ENCODE measurements at places on chromosomes 11 and 22.

GRCh38 chr11:7892059-7892699, 38.9 kb downstream of the OR10A6 start:
- DNase-seq = no peak

DNA sequence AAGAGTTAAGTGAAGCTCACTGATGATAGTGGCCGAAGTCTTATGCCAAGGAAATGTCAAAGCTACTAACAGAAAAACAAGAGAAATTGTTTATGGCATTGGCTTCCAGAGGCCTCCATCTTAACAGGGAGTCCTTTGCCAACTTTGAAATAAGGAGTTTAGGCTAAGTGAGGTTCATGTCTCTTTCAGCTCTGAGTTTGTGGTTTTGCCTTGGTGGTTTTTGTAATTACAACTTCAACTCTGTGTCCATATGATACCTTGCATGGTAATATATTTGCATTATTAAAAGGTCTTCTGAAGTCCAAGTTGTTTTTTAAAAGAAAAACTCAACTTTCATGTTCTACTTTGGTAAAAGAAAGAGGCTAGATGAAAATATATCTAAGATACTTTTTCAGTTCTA, 31.4 kb upstream of the ANO5 start:
- no peak for DNase-seq

GRCh38 chr11:72144807-72145565, 9.5 kb downstream of the FOLR3 start:
- DNase-seq = no peak

- no peak for DNase-seq
Measured at GRCh38 chr11:93652679-93653078, 8.8 kb upstream of the CEP295 start.

- no peak for DNase-seq
Measured at GRCh38 chr22:42380769-42381551, 51.2 kb downstream of the NFAM1 start.

- DNase-seq = no peak
Measured at GRCh38 chr22:46040471-46041465, 63.8 kb upstream of the WNT7B start.

DNA sequence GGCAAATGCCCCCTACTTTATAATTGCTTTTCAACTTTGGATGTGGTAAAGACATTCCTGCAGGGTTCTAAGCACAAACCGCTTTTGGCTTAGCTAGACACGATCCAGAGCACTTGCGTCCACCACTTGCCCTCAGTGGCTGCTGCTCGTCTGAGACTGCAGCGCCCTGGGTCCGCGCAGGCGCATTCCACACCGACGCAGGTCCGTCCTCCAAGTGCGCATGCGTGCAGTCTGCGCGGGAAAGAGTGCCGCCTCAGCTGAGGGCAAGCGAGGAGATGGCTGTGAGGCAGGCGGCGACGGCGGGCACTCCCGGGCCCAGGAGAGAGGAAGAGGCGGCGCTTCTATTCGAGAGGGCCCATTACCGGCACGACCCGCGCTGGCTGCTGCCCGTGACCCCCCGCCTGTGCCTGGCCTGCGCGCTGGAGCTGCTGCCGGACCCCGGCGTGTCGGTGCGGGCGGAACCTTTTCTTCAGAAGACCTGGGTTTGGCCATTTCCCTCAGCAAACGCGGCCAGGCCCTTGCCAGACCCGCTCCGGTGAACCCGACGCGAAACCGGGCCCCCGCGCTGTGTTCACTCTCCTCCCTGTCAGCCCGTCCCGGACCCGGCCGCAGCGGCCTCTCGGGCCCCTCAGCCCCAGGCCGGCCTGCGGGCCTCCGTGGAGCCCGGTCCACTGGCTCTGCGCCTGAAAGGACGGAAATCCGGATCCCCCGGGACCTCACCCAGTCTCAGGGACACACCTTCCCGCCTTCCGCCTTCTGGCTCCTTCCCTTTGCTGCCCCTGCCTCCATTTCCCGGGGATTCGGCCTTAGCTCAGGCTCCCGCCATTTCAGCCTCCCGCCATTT, at the start of gene MEI1:
Gene MEI1 (plus strand): TSS at position 240 of the 844 bp plus-strand sequence. CDS start 36 bp downstream, at position 276.
- DNase-seq = no peak

DNA sequence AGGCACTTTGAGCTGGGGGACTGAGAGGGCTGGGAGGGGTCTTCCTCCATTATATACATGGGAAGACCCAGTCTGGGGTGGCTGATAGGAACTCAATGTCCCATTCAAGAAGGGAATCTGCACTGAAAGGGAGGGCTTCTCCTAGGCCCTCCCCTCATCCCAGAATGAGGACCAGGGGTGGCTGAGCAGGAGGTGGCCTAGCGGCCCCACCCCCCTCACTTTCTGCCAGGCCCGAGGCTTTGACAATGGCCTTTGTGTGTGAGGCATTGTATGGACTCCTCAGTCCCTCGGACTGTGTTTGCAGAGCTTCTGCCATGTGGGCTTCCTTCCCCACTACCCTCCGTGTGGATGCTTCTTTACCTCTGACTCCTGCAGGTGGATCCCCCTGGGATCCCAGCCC, 65.7 kb downstream of the NECTIN1 start:
- no peak for DNase-seq

DNA sequence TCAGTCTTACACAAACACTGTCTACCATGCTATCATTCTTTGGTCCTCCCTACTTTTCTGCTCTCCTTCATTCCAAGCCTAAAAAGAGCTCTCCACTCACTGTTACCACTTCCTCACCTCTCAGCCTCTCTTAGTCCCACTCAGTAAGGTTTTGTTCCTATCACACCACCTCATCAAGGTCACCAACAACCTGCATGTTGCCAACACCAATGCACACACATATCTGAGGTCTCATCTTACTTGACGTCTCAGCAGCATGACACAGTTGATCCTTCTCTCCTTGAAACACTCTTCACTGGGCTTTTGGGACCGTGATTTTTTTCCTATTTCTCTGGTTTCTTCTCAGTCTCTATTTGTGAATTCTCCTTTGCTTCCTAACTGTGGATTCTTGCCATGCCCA, 8.1 kb downstream of the PISD start:
- DNase-seq = no peak

DNA sequence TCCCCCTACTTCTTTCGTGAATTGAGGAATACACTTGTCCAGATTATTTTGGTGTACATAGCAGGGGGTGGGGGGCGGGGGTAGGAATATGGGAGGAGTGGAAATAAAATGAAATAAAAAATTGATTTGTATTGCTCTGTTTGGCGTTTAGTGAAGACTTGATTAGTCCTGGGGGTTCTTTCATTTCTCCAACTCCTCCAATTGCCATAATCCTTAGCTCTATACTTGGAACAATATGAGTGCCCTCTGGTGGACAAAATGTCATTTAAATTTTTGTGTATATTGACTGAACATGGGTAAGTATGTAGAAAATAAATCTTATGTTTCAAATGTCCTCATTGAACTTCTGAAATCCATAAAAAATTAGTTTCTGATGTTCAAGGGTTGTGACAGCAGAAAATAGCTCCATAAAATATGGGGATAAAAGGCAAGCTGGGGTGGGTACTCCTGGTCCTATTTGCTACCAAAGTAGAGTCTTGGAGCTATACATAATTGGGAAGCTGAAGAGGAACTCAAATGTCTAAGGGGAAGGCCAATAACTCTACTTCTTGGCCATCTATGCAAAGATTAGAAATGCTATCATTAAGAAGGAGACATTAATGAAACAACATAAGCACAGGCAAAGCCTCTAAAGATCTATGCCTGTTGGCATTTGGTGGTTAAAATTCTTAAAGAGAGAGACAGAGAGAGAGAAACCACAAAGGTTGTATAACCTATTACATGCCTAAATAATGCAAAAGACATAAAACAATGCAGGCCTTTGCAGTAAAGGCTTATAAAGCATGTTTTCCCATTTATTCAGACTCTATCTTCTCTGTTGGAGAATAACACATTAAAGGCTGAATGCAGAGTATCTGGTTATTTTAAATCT, 421.6 kb downstream of the METTL15 start:
- DNase-seq = no peak

DNA sequence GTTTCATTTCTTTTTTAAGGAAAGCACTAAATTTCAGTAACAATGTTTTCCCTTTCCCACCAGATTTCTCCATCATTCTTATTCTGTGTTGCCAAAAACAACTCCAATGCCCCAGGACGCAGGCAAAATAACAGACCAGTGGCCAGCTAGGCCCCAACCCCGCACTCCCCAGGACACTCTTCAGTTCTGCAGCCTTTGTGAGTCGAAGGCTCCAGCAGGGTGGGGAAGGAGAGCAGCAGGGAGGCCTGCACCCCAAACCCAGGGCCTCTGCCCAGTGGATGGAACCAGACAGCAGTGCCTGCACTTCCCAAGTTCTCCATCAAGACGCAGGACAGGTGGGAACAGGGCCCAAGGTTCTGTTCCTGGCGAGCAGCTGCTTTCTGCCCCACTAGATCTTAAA, 34.4 kb downstream of the PPP2R1B start:
- no peak for DNase-seq

DNA sequence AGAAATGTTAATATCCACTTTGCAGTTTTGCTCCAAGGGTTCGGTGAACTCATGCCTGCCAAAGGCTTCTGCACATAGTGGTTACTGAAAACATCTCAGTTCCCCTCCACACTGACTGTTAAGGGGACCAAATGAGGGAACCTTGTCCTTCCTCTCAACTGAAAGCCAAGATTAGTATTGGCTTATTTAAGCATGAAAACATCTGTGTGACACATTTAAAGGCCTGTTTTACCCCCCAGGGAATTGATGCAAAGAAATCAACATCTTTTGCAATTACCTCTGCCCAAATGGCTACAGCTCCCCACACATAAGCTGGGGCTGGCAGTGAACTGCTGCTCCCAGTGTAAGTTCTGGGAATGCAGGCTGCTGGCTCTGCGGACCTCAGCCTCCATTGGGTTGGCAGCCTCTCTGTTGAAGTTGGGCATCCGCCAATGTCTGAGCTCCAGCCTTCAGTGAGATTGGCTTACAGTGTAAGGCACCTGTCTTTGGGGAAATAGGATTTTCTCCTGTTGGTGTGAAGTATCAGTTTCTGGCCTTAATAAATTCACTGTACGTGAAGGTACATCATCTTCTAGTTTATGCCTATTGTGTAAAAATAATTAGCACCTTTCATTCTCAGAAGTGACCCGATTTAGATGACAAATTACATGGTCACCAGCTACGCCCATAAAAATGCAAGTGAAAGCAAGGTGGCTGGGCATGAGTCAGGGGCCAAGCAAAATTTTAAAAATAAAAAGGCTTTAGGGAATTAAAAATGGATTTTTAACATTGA, 213.4 kb upstream of the SYN3 start:
- DNase-seq = no peak

- DNase-seq = no peak
Measured at GRCh38 chr11:84289381-84289906, 1003.3 kb upstream of the CCDC90B start.

GRCh38 chr11:12675951-12676711, 1.9 kb downstream of the TEAD1 start:
- DNase-seq = no peak

DNA sequence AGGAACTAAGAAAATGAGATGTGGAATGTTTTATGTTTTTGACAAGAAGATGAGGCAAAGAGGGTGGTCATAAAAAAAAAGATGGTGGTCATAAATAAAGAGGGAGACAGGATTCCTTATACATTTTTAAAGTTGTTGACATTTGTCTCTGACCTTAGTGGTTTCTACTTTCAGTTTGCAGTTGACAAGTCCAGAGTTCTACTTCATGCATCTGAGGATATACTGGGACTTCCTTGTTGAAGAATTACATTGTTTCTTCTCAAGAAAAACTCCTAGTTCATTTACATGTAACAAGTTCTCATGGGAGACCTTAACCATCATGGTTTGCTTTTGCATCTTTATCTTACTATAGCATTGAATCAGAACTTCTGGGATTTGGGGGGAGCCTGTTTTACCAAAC, 1.2 kb downstream of the OR6X1 start:
- DNase-seq = no peak

GRCh38 chr11:134921938-134922337, 509.9 kb upstream of the B3GAT1 start:
- DNase-seq = no peak

DNA sequence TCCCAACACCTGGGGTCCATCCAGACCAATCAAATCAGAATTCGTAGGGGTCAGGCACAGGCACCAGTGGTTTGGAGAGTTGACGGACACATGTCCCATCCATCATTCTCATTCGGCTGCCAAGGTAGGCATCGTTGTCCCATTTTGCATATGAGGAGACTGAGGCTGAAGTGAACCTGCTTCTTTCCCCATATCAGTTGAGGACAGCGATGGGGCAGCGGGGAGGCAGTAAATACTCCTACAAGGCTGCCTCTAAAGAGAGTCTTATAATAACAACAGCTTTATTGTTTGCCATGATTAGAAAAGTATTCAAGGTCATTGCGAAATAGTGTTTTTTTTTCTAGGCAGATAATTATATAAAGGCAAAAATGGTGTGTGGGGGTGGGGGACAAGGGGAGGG, 1.6 kb upstream of the BEST1 start:
- no peak for DNase-seq

- DNase-seq = no peak
Measured at GRCh38 chr11:94604482-94604881, 37.3 kb downstream of the PIWIL4 start.

DNA sequence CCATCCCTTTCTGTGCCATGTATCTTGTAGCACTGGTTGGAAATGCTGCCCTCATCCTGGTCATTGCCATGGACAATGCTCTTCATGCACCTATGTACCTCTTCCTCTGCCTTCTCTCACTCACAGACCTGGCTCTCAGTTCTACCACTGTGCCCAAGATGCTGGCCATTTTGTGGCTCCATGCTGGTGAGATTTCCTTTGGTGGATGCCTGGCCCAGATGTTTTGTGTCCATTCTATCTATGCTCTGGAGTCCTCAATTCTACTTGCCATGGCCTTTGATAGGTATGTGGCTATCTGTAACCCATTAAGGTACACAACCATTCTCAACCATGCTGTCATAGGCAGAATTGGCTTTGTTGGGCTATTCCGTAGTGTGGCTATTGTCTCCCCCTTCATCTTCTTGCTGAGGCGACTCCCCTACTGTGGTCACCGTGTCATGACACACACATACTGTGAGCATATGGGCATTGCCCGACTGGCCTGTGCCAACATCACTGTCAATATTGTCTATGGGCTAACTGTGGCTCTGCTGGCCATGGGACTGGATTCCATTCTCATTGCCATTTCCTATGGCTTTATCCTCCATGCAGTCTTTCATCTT, 414 bp downstream of the OR52D1 start:
- no peak for DNase-seq

- DNase-seq = no peak
Measured at GRCh38 chr11:62324731-62325556, 12.3 kb upstream of the ASRGL1 start.

GRCh38 chr22:27959335-27960090, 40.5 kb upstream of the PITPNB start:
- DNase-seq = no peak

- DNase-seq = no peak
Measured at GRCh38 chr22:42714768-42715390, 5.8 kb downstream of the A4GALT start.

All from NCI-H1436 treated with DMSO at 0.1 percent for 48 hours (cell line).